Progenitor cell of endocrine pancreas (in vitro differentiated cells): ENCODE measurements at places on chromosomes 12 and 14. TPM values are rescaled to one million over a fixed set of nuclear protein-coding genes. Genes with fewer than 3 reads are reported as not detected.

GRCh38 chr12:51150777-51151176 lies 22.2 kb downstream of the TFCP2 start:
- no peak for DNase-seq
- H3K4me1 ChIP-seq, result peaks cover 8% of the 10 kb centered on the region
- H3K27ac ChIP-seq, result no peak overlapping the region
- H3K4me3 ChIP-seq, result no peak overlapping the region
- peaks cover 1% of the 10 kb centered on the region for H3K36me3 ChIP-seq

DNA sequence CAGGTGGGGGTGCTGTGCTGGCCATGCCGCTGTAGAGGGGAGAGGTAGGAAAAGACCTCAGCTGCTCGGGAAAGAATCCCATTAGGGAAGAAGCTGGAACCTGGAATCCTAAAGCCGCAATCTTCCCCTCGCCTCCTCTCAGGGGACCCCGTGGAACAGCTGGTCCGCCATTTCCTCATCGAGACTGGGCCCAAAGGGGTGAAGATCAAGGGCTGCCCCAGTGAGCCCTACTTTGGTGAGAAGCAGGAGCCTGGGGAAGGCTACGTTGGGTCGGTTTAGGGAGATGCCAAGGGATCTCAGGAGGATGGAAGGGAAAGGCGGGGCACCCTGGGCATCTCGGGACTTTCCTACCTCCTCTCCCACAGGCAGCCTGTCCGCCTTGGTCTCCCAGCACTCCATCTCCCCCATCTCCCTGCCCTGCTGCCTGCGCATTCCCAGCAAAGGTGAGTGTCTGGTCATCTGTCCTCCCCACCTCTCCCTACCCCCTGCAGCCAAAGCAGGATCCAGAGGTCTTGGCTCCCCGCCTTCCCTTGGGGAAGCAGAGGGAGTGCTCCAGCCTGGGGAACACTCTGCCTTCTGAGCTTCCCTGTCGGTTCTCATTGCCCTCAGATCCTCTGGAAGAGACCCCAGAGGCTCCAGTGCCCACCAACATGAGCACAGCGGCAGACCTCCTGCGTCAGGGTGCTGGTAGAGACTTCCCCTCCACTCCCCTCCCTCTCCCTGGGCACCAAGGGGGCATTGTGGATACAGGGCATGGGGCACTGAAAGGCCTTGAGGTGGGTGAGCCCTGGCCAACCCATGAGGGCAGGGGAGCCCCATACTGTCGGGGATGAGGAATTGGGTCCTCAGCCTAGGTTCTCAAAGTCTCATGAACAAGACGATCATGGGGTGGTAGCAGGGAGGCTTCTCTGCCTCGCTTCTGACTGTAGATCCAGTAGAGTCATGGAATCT lies 12.4 kb downstream of the TNS2 start:
- DNase-seq, result no peak
- peaks cover 6% of the 10 kb centered on the region for H3K27me3 ChIP-seq
- H3K4me3 ChIP-seq, result no peak overlapping the region
- H3K36me3 ChIP-seq, result peaks cover 10% of the 10 kb centered on the region

Gene EML1
- total RNA-seq, result 34.9 and 42.6 TPM in 2 replicates

- H3K36me3 ChIP-seq, result no peaks in the 10 kb centered on the region
- no peak overlapping the region for H3K4me3 ChIP-seq
- peaks cover 18% of the 10 kb centered on the region for H3K4me1 ChIP-seq
- no peaks in the 10 kb centered on the region for H3K27me3 ChIP-seq
These were observed 54.9 kb downstream of the HECTD4 start for GRCh38 chr12:112327209-112327938.

Gene VIPAS39
- total RNA-seq, result 30.7 and 33.7 TPM in 2 replicates

Gene PTPRB
- total RNA-seq, result 0.38 and 0.55 TPM in 2 replicates

Gene TOMM20L
- total RNA-seq, result 0.55 TPM in 1 of 2 replicates, not detected in the other

GRCh38 chr12:85781766-85782165 lies 54.4 kb downstream of the RASSF9 start:
- no peaks in the 10 kb centered on the region for H3K36me3 ChIP-seq
- H3K27ac ChIP-seq, result no peak overlapping the region
- no peaks in the 10 kb centered on the region for H3K27me3 ChIP-seq
- no peak overlapping the region for H3K4me3 ChIP-seq
- peaks cover 7% of the 10 kb centered on the region for H3K4me1 ChIP-seq
- DNase-seq, result no peak

- H3K36me3 ChIP-seq, result no peaks in the 10 kb centered on the region
- DNase-seq, result no peak
- H3K27ac ChIP-seq, result no peak overlapping the region
- H3K4me1 ChIP-seq, result no peaks in the 10 kb centered on the region
- no peak overlapping the region for H3K4me3 ChIP-seq
These were observed 84.3 kb upstream of the TTC7B start for GRCh38 chr14:90900476-90901083.

Gene SP1
- total RNA-seq, result 90.5 and 92.6 TPM in 2 replicates

GRCh38 chr12:19369691-19370148 lies 69.6 kb upstream of the AEBP2 start:
- H3K36me3 ChIP-seq, result peaks cover 69% of the 10 kb centered on the region
- DNase-seq, result no peak
- no peak overlapping the region for H3K4me3 ChIP-seq
- peak overlapping the region; percentile 3 for H3K27ac ChIP-seq
- no peaks in the 10 kb centered on the region for H3K27me3 ChIP-seq

DNA sequence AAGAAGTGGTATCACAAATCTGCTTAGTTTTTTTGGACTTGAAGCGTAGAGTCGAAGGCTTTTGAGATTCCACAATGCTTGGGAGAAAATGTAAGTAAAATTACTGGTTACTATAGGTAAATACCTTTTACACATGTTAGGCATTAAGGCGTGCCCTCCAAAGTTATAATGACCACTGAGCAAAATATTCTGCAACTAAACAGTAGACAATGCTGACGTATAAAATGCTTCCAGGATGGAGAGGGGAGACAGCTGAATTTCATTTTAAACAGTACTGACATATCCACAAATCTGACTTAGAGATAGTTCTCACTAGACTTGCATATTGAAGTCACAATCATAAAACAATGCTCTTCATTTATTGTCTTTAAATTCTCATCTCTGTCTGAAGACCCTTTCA lies 144.5 kb upstream of the DCN start:
- H3K4me3 ChIP-seq, result no peak overlapping the region
- no peak for DNase-seq
- H3K27ac ChIP-seq, result no peak overlapping the region
- H3K36me3 ChIP-seq, result no peaks in the 10 kb centered on the region

Gene HSPB8
- total RNA-seq, result 37.9 and 38.7 TPM in 2 replicates

DNA sequence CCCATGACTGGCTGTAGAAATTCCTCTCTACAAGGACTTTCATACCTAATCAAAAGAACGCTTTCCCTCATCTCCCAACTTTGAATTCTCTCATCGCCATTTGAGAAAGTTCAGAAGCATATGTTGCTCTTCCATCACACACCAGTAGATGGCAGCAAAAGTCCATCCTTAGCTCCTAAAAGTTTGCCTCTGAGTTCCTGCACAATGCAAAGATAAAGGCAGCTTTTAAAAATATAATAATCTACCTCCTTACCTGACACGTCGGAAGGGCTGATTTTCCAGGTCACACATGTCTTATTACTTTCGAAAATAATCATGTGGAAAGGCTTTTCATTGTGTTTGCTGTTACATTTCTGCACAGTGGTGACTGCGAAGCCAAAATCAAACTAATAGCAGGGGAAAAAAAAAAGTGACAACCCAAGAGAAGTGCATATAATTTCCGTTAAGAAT lies 456.7 kb upstream of the SEL1L start:
- H3K4me1 ChIP-seq, result no peaks in the 10 kb centered on the region
- H3K27ac ChIP-seq, result no peak overlapping the region
- no peaks in the 10 kb centered on the region for H3K36me3 ChIP-seq
- H3K4me3 ChIP-seq, result no peak overlapping the region

DNA sequence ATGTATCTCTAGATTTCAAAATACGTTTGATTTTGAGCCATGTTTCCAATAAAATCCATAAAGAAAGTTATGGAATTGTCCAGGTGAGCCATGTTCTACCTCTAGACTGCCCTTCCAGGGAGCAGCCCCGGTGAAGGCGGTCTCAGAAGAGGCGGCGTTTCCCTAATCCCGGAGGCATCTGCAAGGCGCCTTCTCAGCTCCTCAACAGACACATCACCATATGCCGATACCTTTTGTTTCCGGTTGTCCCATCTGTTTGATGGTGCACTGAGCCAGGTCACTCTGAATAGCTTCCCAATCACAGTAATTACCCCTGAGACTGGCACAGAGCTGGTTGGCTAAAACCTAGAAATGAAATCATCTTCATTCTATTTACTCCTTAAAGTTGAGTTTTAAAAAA lies 305.5 kb upstream of the FKBP4 start:
- H3K4me3 ChIP-seq, result no peak overlapping the region
- H3K4me1 ChIP-seq, result no peaks in the 10 kb centered on the region
- H3K36me3 ChIP-seq, result no peaks in the 10 kb centered on the region
- H3K27ac ChIP-seq, result no peak overlapping the region

DNA sequence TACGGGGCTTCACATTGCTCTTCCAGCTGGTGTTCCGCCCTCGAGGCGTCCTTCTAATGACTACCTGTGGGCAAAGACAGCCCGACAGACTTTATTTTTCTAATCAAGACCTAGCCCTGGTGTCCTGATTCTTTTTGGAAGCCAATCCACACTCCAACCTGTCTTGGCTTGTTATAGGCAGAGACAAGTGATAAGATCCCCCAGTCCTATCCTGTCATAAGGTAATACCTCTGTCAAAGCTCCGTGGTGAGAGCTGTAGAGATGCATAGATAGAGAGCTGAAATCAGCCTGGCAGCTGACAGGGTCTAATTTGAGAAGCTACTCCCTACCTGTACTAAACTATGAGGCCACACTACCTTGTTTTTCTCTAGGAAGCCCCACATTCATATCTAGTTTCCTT lies 11.5 kb upstream of the WNK1 start:
- H3K4me1 ChIP-seq, result no peaks in the 10 kb centered on the region
- peaks cover 12% of the 10 kb centered on the region for H3K27me3 ChIP-seq
- no peak for DNase-seq
- H3K27ac ChIP-seq, result no peak overlapping the region
- H3K36me3 ChIP-seq, result no peaks in the 10 kb centered on the region
- no peak overlapping the region for H3K4me3 ChIP-seq

GRCh38 chr12:64010069-64010686 lies 165.7 kb downstream of the SRGAP1 start:
- H3K36me3 ChIP-seq, result peaks cover 5% of the 10 kb centered on the region
- H3K27ac ChIP-seq, result no peak overlapping the region
- peaks cover 4% of the 10 kb centered on the region for H3K4me1 ChIP-seq
- no peaks in the 10 kb centered on the region for H3K27me3 ChIP-seq
